K562 (cell line): ENCODE measurements at places on chromosomes 3 and 15. TPM values are rescaled to one million over a fixed set of nuclear protein-coding genes. Genes with fewer than 3 reads are reported as not detected.

The UBXN7 gene
- total RNA-seq = 44.6 and 46.9 TPM in 2 replicates

The CELF6 gene
- total RNA-seq = not detected in 2 replicates

The MUC20 gene
- 0.16 and 0.25 TPM in 2 replicates for total RNA-seq

The AKAP13 gene
- total RNA-seq = 1.7 and 2.6 TPM in 2 replicates

The SLC12A6 gene
- total RNA-seq = 9.0 and 9.4 TPM in 2 replicates

The SUSD5 gene
- not detected in 2 replicates for total RNA-seq

The ADIPOQ gene
- 0.04 TPM in 1 of 2 replicates, not detected in the other for total RNA-seq

The FETUB gene
- not detected in 2 replicates for total RNA-seq

The HHLA2 gene
- total RNA-seq = not detected in 2 replicates

DNA sequence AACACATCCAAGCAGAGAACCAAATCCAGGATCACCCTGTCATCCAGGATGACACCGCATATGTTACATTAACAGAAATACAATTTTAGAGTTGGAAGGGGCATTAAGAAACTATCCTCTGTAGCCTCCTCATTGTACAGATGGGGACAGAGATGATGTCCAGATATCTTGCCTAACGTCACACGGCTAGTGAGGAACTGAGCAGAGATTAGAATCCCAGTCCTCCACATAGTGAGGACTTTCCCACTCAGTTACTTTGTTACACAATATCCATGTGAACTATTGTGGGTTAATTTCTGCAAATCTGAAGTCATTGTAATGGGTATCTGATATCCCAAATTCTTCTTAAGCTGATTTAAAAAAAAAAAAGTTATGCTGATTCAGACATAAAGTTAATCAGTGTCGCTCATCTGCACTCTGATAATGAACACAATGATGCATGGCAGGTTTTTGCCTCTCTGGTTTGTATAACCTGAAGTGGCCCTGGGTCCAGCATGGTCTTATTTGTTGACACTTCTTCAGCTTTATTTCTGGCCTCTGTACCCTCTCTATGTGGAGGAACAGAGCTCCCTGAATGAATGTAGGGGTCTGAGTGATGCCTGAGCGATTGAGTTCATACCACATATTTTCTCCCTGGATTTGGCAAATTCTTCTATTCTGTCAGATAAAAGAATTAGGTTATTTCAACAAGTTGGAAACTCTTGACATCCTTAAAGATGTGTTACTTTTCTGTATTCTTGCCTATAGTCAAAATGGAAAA lies 76.0 kb upstream of the LIMD1 start:
- H3K36me3 ChIP-seq = peaks cover 75% of the 10 kb centered on the region; the same call in 2 of the 3 replicates
- no peak overlapping the region for H3K27ac ChIP-seq
- DNase-seq = no peak

GRCh38 chr3:128846486-128846891 lies 32.9 kb upstream of the ACAD9 start:
- H3K27me3 ChIP-seq = no peaks in the 10 kb centered on the region
- no peaks in the 10 kb centered on the region for H3K36me3 ChIP-seq
- peaks cover 45% of the 10 kb centered on the region for H3K4me1 ChIP-seq

GRCh38 chr3:50825841-50826240 lies 151.1 kb downstream of the DOCK3 start:
- no peaks in the 10 kb centered on the region for H3K36me3 ChIP-seq
- no peaks in the 10 kb centered on the region for H3K27me3 ChIP-seq
- H3K4me3 ChIP-seq = no peak overlapping the region
- no peaks in the 10 kb centered on the region for H3K4me1 ChIP-seq

DNA sequence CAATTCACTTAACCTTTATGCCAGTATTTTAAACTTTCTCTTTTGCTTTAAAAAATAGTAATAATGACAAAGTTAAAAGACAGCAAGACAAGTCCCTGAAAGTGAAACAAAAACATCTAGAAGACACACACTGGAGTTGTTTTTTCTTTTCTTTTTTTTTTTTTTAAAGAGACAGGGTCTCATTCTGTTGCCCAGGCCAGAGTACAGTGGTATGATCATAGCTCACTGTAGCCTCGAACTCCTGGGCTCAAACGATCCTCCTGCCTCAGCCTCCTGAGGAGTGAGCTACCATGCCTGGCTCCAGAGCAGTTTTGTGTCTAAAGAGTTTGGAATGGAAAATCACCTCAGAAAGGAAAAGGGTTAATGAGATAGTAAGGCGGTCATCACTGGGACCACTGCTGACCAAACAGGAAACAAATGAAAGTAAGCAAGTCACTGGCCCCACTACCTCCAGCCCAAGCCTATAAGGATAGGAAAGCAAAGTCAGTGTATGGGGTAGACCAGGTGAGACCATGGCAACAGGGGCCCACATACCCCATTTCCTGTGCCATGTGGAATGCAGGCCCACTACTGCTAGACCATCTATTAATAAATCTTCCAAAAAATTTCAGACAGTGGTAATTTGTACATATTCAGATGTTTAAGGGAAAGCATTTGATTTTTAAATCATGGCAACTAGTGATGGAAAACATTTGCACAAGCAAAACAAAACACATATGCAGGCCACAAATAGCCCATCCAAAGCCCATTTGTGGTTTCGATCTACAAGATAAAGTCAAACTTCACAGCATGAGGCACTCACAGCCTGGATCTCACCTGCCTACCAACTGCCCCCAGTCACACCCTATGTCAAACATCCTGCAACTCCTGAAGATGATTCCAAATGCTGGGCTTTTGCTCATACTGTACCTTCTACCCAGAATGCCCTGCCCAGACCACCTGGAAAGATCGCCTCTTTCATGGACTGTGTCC lies 62.6 kb downstream of the OSBPL10 start:
- no peaks in the 10 kb centered on the region for H3K4me1 ChIP-seq
- no peak overlapping the region for H3K27ac ChIP-seq
- H3K4me3 ChIP-seq = no peak overlapping the region
- DNase-seq = no peak

DNA sequence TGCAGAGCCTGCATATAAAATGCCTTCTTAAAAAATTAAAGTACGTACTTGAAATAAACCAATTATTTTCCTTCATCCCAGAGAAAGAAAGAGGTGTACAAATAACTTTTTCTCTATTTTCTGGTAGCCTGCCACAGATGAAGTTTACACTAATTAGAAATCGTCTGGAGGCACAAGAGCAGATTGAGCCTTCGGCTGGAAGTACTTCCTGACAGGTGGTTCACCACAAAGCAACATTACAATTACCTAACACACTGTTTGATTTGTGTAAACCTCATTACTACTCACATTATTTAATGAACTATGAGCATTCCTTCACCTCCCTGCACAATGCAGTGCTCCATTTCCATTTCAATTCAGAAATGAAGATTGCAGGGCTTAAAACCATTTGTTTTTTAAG lies 856.1 kb downstream of the SI start:
- no peak for DNase-seq
- H3K4me1 ChIP-seq = no peaks in the 10 kb centered on the region
- H3K27me3 ChIP-seq = no peaks in the 10 kb centered on the region
- no peaks in the 10 kb centered on the region for H3K36me3 ChIP-seq
- H3K4me3 ChIP-seq = no peak overlapping the region

DNA sequence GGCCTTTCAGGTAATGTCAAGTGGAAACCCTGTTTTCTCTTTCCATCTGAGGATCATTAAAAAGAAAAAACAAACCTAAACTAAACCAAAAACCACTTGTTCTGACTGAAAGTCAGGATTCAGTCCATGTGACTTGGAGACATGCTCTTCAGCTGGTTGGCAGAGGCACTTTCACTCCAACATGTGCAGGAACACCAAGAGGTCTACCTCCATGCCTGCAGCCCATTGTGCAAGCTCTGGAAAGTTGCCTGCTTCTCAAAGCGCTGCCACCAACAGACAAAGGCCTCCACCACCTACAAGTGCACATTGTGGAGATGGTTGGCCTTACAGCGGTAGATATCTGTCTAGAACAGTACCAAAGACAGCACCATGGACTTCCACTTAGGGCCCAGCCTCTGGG lies 161.8 kb downstream of the LEKR1 start:
- no peak for DNase-seq
- H3K4me1 ChIP-seq = no peaks in the 10 kb centered on the region
- H3K4me3 ChIP-seq = no peak overlapping the region
- no peaks in the 10 kb centered on the region for H3K27me3 ChIP-seq
